Cardiac muscle cell (in vitro differentiated cells and primary cell): ENCODE measurements at places on chromosomes 11 and 22. TPM values are rescaled to one million over a fixed set of nuclear protein-coding genes. Genes with fewer than 3 reads are reported as not detected.

UPK3A gene
- polyA plus RNA-seq: 0.45 TPM in 1 of 2 replicates, not detected in the other

ENTHD1 gene
- polyA plus RNA-seq: not detected in 2 replicates

ACTN3 gene
- polyA plus RNA-seq: 111 and 322 TPM in 2 replicates

MPEG1 gene
- polyA plus RNA-seq: not detected in 2 replicates

OR8D1 gene
- polyA plus RNA-seq: not detected in 2 replicates

SLC6A5 gene
- not detected in 2 replicates for polyA plus RNA-seq

CD44 gene
- polyA plus RNA-seq: 8.5 and 32.7 TPM in 2 replicates

SLC1A2 gene
- polyA plus RNA-seq: 0.76 and 1.4 TPM in 2 replicates

MEI1 gene
- polyA plus RNA-seq: 3.3 and 5.6 TPM in 2 replicates

OR8G5 gene
- not detected in 2 replicates for polyA plus RNA-seq

KRTAP5-11 gene
- polyA plus RNA-seq: not detected in 2 replicates

SLN gene
- 2.5 and 3.1 TPM in 2 replicates for polyA plus RNA-seq

MS4A2 gene
- not detected in 2 replicates for polyA plus RNA-seq

STARD10 gene
- 91.4 and 139 TPM in 2 replicates for polyA plus RNA-seq

ILK gene
- 270 and 316 TPM in 2 replicates for polyA plus RNA-seq

KCNQ1 gene
- polyA plus RNA-seq: 13.9 and 18.8 TPM in 2 replicates

NELL1 gene
- 1.0 and 7.7 TPM in 2 replicates for polyA plus RNA-seq

PYGM gene
- polyA plus RNA-seq: 244 and 260 TPM in 2 replicates

PHETA2 gene
- polyA plus RNA-seq: 0.68 and 1.1 TPM in 2 replicates

C22orf15 gene
- 0.27 and 0.91 TPM in 2 replicates for polyA plus RNA-seq

TUB gene
- 6.7 and 16.1 TPM in 2 replicates for polyA plus RNA-seq

ASPHD2 gene
- 2.0 and 2.1 TPM in 2 replicates for polyA plus RNA-seq

SLC29A2 gene
- 32.6 and 50.2 TPM in 2 replicates for polyA plus RNA-seq

FAM83F gene
- 0.06 TPM in 1 of 2 replicates, not detected in the other for polyA plus RNA-seq

NXPE1 gene
- not detected in 2 replicates for polyA plus RNA-seq

B3GAT1 gene
- not detected in 2 replicates for polyA plus RNA-seq

OR8H3 gene
- polyA plus RNA-seq: not detected in 2 replicates

CPT1A gene
- polyA plus RNA-seq: 1.7 and 2.1 TPM in 2 replicates

SHISAL1 gene
- 0.40 and 0.80 TPM in 2 replicates for polyA plus RNA-seq

GRM5 gene
- not detected in 2 replicates for polyA plus RNA-seq

KRTAP5-8 gene
- not detected in 2 replicates for polyA plus RNA-seq

VSTM5 gene
- 0.50 TPM in 1 of 2 replicates, not detected in the other for polyA plus RNA-seq

RAC2 gene
- 0.98 and 1.7 TPM in 2 replicates for polyA plus RNA-seq

C11orf97 gene
- polyA plus RNA-seq: not detected in 2 replicates

MYO7A gene
- polyA plus RNA-seq: 0.25 and 0.48 TPM in 2 replicates

NRXN2 gene
- 0.65 and 1.3 TPM in 2 replicates for polyA plus RNA-seq

FOSL1 gene
- 0.60 TPM in 1 of 2 replicates, not detected in the other for polyA plus RNA-seq

SCGB1C1 gene
- not detected in 2 replicates for polyA plus RNA-seq

CHRM1 gene
- polyA plus RNA-seq: 0.97 and 1.6 TPM in 2 replicates

CECR2 gene
- 4.6 and 9.7 TPM in 2 replicates for polyA plus RNA-seq

PDGFB gene
- polyA plus RNA-seq: 8.6 and 9.8 TPM in 2 replicates

RAB36 gene
- 6.7 and 7.1 TPM in 2 replicates for polyA plus RNA-seq

KCNE3 gene
- polyA plus RNA-seq: 0.17 and 0.33 TPM in 2 replicates

MS4A3 gene
- polyA plus RNA-seq: not detected in 2 replicates

SCGB1D2 gene
- polyA plus RNA-seq: not detected in 2 replicates

EHF gene
- not detected in 2 replicates for polyA plus RNA-seq

RTN4R gene
- 5.2 and 7.4 TPM in 2 replicates for polyA plus RNA-seq

C1QTNF5 gene
- 5.8 and 10.4 TPM in 2 replicates for polyA plus RNA-seq

MS4A14 gene
- polyA plus RNA-seq: not detected in 2 replicates
